BJ (cell line): ENCODE measurements at places on chromosomes 5 and 9. TPM values are rescaled to one million over a fixed set of nuclear protein-coding genes. Genes with fewer than 3 reads are reported as not detected.

The PAIP2 gene
- 35.4 and 65.2 TPM in 2 replicates for polyA plus RNA-seq

- DNase-seq = peak; percentile 86
Observed at GRCh38 chr5:34533582-34534522, 122.3 kb upstream of the RAI14 start.

- DNase-seq = no peak
Observed at GRCh38 chr5:103840600-103840999, 278.0 kb upstream of the NUDT12 start.

The NDOR1 gene
- 4.4 and 7.1 TPM in 2 replicates for polyA plus RNA-seq

- DNase-seq = no peak
Observed at GRCh38 chr5:132688536-132689339, 14.9 kb downstream of the IL4 start.

GRCh38 chr9:113484258-113484730, 20.8 kb downstream of the RGS3 start:
- DNase-seq = no peak

DNA sequence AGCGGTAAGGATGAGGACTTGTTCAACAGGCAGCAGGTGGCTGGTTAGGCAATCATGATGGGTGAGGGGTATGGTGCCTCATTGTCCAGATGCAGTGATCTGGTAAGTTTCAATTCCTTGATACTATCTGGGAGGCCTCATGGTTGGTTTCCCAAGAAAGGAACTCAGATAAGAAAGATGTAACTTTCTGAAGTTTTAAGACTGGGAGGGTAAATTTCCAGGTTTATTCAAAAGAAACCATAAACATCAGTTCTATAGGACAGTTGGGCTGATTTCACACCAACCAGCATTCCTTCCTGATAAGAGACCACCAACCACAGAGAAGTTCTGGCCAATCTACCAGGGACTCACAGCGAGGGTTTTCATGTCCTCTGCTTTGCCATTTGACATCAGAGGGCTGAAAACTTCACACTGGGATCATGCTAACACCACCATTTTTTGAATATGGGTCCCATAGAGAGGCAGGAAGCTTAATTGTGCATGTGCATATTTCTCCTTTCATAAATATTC, 773 bp upstream of the AGGF1 start:
- no peak for DNase-seq

- no peak for DNase-seq
Observed at GRCh38 chr5:42516282-42517042, 93.2 kb downstream of the GHR start.

The GFRA3 gene
- polyA plus RNA-seq = not detected in 2 replicates

DNA sequence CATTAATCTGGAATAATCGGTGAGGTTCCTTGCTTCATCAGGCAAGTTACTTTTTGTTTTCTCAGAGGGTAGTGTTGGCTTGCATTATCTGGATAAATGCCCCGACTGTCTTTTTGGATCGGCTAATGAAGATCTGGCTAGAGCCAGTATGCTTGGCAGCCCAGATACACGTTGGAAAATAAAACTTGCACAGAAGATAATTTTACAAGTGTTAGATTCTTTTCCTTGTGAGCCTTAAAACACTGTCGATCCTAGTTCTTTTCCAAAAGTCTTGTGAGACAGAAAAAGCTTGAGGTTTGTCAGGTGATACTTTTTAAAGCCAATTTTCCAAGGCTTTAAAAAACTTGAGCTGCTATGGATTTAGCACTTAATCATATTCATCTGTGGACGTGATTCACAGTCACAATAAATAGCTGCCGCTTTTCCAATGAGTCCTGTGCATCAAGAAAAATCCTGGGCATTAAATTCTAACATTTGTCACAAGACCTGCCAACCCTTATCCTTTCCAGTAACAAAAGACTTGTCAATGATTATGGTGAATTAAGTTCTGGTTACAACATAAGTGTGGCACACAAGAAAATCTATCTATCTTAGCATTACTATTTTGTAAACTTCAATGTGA, 68.5 kb downstream of the PRLR start:
- DNase-seq = no peak

DNA sequence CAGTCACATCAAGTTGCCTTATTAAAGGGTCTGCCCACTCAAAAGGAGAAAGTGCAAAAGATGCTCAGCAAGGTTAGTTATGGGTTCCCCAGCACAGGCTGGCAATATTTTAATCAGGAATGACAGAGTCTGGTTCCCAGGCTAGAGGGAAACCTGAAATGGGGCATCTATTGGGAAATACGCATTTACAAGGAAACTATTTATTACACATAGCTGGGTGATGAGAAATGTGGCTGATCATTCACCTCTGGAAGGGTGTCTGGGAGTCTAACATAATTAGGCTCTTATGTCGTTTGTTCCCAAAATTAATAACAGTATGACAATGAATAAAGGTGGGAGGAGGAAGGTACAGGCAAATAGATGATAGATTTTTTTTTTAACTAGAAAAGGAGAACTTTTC, 314.7 kb downstream of the ENC1 start:
- no peak for DNase-seq

The HAPLN1 gene
- 2.5 and 4.1 TPM in 2 replicates for polyA plus RNA-seq

DNA sequence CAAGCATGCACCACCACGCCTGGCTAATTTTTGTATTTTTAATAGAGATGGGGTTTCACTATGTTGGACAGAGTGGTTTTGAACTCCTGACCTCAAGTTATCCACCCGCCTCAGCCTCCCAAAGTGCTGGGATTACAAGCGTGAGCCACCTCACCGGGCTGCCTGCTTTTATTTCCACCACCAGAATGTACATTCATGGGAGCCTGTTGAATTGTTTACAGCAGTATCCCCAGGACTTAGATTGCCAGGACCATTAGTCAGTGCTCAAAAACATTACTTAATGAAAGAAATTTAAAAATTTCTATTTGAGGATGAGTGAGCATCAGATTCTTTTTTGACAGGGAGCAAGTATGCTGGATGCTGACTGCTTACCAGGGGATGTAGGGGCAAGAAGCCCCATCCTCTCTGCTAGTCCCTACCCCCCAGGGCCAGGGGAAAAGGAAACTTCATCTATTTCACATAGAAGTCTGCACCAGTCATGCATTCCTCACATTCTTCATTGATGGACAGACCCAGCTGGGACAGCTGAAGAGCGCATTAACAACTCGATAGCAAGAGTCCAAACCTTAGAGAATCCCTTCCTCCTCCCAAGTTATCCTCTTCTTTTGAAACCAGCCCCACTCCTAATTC, 10.3 kb upstream of the RGMB start:
- peak; percentile 86 for DNase-seq

- DNase-seq = no peak
Observed at GRCh38 chr5:180623411-180623834, 26.0 kb downstream of the FLT4 start.

The PPP3R2 gene
- not detected in 2 replicates for polyA plus RNA-seq

DNA sequence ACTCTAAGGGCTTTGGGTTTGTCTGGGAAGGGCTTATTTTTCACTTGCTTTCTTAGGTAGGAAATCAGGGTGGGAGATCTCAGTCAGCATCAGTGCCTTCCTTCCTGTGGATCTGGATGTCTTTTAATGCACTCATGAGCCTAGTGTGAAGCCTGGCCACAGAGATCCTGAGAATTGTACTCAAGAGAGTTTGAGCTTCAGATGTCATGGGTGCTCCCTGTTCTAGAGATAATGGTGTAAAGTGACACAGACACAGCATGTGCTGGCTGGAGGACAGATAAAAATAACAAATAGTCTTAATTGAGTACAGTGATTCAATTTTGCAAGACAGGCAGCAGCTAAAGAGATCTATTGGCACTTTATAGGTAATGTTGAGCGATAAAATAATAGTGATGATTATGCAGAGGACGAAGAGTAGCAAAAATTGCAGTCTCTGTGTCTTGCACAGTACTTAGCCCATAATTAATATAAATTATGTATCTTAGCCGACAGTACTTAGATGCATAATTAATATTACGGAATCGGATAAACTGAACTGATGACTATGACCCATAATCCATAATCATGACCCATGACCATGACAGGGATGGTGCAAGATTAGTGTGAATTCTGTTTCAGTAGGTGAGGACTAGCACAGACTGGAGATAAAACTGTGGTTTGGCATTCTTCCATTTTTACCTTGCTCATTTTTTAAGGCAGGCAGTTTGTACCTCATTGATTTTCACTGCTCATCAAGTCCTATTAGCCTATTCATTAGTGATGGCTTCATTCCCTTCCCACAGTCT, 408.7 kb upstream of the PIK3R1 start:
- no peak for DNase-seq

The PCDHA5 gene
- polyA plus RNA-seq = not detected in 2 replicates

GRCh38 chr9:112080831-112081542, 94.1 kb downstream of the SUSD1 start:
- DNase-seq = no peak

- no peak for DNase-seq
Observed at GRCh38 chr9:37290366-37290939, 132.0 kb upstream of the GRHPR start.

The CSF2 gene
- not detected in 2 replicates for polyA plus RNA-seq

GRCh38 chr5:61349935-61350334, 17.9 kb downstream of the ZSWIM6 start:
- no peak for DNase-seq

GRCh38 chr5:10466446-10467073, 24.9 kb downstream of the ROPN1L start:
- no peak for DNase-seq

The EQTN gene
- polyA plus RNA-seq = not detected in 2 replicates

The RASEF gene
- polyA plus RNA-seq = not detected in 2 replicates
